ENCODE measurements at places on chromosomes 16 and 17. TPM values are rescaled to one million over a fixed set of nuclear protein-coding genes. Genes with fewer than 3 reads are reported as not detected.

Gene CTRB2
- total RNA-seq, result not detected

Gene DNASE1L2
- 0.94 TPM for total RNA-seq

Gene SEPTIN12
- total RNA-seq, result not detected

Gene JPT1
- 201 TPM for total RNA-seq

Gene SP6
- total RNA-seq, result 0.66 TPM

Gene ZNF469
- total RNA-seq, result 7.4 TPM

Gene HS3ST3A1
- total RNA-seq, result 0.18 TPM

Gene MBTPS1
- total RNA-seq, result 96.5 TPM
